ENCODE measurements at places on chromosomes 3 and 15.

GRCh38 chr3:54830658-54831057 is 97.2 kb downstream of the LRTM1 start:
- no peak for DNase-seq

GRCh38 chr3:181756645-181757297 is 45.0 kb downstream of the SOX2 start:
- no peak for DNase-seq

DNA sequence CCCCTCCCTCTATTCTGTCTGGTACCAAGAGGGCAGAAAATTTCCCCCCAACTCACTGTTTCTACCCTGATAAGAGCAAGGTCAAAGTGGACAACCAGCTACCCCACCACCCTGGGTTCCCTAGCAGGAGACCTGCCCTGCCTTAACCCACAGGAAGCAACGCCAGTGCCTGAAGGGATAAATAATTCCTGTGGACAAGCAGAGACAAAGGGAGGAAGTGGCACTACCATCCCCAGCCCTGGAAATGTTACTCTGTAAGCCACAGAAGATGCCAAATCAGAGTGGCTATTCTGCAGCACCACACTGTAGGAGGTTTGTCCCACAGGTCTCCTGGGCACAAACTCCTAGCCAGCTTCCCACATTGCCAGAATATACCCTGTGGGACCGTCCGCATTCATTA is 80.1 kb downstream of the DNAH12 start:
- DNase-seq, result no peak

GRCh38 chr15:40342416-40343320 is 1.9 kb upstream of the CCDC9B start:
- DNase-seq, result no peak

- no peak for DNase-seq
Measured at GRCh38 chr3:78879295-78879860, 888.4 kb downstream of the ROBO1 start.

- no peak for DNase-seq
Measured at GRCh38 chr3:73030073-73030597, 31.3 kb upstream of the EBLN2 start.

DNA sequence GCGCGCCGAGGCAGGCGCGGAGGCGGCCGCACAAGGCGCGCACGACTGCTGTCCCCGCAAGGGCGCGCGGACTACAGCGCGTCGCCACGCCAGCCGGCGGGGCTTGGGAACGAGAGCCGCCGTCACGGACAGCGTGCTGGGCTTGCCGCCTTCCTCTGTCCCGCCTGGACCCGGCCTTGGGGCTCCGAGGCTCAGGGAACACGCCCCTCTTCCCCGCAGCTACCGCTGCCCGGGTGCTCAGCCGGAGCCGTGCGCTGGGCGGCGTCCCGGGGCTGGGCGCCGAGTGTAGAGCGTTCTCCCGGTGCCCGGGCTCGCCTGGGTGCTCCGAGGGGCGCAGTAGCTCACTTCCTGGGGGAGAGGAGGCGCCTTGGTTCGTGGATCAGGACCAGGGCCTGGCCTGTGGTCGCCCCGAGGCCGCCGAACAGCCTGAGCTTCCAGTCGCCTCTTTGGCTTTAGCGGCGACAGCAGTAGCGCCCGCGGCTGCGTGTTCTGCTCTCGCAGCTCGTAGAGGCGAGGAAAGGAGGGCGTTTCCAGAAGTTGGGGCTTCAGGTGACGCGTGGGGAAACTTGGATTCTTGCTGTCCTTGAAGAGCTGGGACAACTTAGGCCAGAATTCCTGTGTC is 226.7 kb upstream of the C2CD4B start:
- DNase-seq, result no peak

DNA sequence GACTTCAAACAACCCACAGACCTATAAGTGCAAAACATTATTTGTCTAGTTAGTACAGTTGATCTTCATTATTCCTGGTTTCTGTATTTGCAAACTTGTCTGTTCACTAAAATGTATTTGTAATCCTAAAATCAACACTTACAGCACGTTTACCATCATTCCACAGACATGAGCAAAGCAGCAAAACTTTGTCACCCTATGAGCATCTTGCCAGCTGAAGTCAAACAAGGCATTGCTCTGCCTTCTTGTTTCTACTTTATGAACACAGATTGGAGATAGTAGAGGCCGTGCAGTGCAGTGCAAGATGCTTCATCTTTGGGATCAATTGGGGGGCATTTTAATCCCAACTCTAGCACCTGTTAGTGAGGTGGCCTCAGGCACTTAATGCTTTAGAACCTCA is 202.1 kb downstream of the NLGN1 start:
- DNase-seq, result no peak

GRCh38 chr15:25238126-25238525 is 200.7 kb downstream of the UBE3A start:
- no peak for DNase-seq

DNA sequence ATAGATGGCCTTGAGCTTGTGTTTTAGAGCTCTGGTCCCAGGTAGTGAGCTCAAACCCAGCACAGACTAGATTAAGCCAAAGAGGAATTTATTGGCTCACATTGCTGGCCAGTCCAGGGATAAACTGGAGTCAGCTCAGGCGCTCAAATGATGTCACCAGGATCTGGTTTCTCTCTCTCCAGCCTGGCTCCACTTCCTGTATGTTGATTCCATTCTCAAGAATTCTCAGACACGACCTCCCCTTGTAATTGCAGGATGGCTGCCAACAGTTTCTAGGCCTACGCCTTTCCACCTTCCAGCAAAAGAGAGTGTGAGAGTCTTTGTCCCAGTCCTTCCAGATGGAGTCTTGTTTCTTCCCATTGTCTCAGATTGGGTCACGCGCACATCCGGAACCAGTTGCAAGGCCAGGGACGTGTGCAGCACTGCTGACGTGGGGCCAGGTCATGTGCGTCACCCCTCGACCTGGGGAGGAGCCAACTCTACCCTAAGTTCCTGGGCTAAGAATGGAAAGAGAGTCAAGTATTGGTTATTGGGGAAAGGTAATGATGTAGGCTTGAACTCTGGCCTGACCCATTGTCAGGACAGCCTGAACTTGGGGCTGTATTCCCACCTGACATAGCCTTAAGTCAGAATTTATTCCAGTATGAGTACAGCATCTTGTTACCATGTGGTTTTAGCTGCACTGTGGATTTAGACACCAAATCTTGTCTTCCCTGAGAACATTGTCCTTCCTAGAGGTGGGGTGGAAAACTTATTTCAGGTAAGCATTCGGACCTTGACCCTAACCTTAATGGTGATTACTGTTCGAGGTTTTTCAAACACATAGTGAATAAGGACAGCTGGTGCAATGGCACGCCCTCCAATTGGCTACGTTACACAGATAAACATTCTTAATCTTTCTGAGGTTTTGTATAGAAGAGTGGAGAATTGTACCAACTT is 31.6 kb downstream of the CACNA1D start:
- no peak for DNase-seq

GRCh38 chr3:195068084-195069080 is 202.6 kb downstream of the XXYLT1 start:
- no peak for DNase-seq

- DNase-seq, result no peak
Measured at GRCh38 chr3:186251948-186252619, 110.0 kb downstream of the DGKG start.

DNA sequence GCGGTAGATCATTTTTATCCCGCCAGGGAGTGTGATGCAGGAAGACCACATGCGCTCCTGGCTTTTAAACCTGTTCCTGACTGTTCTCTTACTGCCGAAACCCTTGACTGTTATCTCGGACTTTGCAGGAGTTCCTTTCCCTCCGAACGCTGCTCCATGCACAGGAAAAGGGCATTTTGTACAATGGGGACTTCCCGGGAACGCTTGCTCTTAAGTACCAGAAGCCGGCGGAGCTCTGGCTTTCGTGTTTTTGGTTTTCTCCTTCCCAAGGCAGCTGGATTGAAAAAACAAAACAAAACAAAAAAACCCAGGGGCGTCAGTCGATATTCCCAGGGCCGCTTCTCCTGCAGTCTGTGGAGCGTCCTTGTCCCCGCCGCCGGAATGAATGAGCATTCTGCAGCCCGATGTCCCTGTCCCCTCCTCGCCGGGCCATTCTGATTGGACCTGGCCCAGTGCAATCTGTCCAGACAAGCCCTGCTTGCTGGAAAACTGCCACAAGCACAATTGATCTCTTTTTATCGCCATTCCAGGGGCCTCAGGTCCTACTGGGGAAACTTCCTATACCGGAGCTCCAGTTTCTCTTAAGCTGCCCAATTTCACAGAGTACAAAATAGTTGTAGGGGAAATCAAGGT is 44.8 kb downstream of the SLC6A1 start:
- DNase-seq, result no peak

DNA sequence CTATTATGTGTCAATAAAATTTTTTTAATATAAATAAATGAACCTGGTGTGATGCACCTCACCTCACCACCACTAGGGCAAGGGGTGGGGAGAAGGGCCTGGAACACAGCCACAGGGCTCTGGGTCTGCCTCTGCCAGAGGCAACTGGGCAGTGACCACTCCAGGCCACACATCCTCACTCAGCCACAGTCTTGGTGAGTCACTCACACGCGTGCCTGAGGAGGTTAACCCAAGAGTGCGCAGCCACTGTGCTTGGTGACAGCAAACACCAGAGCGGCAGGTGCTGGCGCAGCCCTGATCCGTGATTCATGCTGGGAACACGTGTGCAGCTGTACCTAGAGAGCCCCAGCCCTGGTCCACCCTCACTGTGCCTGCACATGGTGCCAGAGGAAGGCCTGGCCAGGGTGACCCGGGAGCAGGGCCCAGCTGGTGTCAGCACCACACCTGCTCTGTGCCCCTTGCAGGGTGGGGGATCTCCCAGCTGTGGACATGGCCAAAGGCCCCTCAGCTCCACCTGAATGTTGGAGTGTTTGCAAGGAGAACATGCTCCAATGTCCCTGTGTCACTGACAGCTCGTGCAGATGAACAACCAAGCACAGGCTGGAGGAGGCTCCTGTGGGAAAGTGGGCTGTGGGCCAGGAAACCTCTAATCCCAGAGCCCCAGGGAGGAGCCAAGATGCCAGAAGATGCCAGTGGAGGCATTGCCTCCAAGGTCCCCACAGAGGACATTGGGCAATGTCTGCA is 2.1 kb downstream of the SLC41A3 start:
- no peak for DNase-seq

DNA sequence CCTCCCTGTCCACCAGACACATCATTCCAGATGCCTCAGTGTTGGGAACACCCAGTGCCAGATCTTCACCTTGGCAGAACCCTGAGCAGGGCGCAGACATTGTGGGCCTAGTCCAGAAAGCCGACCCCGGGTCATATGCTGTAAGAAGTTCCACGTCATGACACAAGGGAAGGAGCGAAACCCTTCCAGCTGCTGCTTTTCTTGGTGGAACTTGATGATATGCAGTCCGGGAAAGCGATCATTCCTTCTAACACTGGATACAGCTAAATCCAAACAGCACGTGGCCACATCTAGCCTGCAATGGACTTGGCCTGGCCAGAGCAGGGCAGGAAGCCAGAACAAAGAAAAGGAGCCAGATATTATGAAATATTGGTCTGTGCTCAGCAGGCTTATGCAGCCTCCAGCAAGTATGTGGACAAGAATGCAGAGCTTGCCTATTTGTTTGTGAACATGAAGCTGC is 22.0 kb downstream of the GASK1A start:
- peak; percentile 74 for DNase-seq

DNA sequence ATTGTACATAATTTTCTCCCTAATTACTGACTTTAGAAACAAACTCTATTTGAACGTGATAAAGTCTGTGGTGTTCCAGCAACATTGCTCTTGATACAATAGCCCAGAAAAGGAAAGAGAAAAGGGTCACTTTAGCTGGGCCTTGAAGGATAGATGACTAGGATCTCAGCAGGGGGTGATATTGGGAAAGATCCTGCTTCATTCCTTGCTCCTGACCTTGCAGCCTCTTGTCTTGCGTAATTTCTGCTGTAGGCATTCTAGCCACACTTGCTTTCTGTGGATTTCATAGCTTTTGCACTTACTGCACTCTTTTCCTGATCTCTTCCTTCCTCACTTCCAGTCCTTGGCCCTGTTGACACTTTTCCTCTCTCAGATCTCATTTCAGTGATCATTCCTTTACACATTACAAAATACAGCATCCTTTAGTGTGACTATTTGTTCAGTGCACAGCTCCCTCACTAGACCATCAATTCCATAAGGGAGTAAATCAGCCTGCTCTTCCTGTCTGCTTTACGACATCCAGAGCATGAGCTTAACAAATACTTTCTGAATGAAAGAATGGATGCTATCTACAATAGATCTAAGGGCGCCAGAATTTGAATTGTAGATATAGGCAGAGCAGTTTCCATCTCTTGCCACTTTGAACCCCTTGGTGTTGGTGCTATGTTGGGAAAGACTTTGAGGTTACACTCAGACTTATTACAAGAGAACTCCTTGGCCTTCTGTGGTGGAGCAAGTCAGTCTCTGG is 559.6 kb upstream of the MDFIC2 start:
- no peak for DNase-seq

- no peak for DNase-seq
Measured at GRCh38 chr3:54899273-54899672, 28.6 kb downstream of the LRTM1 start.

DNA sequence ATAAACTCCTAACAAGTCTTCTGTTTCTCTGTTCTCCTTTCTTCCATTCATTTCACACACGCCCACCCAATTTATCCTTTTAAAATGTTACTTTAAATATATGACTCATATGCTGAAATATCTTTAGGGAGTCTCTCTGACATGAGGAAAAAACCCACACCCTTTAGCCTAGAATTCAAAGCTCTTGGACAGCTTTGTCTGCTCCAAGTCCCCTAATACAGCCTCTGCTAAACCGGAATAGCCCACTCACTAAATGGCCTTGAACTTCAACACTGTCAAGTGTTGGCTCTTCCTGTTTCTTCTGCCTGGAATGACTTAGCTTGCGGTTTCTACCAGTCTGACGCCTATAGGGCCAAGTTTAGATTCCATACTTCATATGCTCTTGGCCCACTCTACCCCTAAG is 3.3 kb upstream of the CD96 start:
- no peak for DNase-seq

- peak; percentile 32 for DNase-seq
Measured at GRCh38 chr15:45522328-45523165, at the start of gene SLC30A4. SLC30A4 (minus strand) TSS chr15:45522755; CDS start chr15:45522354, 401 bp downstream.

DNA sequence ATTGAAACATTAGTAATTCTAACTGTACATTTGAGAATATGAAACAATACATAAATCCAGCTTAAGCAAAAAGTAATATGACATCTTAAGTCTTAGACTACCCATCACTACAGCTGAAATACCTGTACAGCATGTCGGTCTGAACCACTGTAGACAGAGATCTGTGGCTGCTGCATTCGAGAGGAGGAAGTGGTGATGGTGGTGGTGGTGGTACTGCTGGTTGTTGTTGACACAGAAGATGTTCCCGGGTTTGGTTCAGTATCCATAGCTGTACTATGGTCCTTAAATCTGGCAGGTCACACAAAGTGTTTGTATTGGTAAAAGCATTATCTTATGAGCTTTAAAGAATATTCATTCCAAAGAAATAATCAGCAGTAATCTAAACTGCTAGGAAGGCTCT is 2.9 kb downstream of the PHC3 start:
- DNase-seq, result no peak

Data from urinary bladder (tissue), 4 donors.